GM03348 (cell line): ENCODE measurements at places on chromosomes 1 and 21.

GRCh38 chr1:27835501-27835900 lies 4.9 kb downstream of the PPP1R8 start:
- no peak for DNase-seq

DNA sequence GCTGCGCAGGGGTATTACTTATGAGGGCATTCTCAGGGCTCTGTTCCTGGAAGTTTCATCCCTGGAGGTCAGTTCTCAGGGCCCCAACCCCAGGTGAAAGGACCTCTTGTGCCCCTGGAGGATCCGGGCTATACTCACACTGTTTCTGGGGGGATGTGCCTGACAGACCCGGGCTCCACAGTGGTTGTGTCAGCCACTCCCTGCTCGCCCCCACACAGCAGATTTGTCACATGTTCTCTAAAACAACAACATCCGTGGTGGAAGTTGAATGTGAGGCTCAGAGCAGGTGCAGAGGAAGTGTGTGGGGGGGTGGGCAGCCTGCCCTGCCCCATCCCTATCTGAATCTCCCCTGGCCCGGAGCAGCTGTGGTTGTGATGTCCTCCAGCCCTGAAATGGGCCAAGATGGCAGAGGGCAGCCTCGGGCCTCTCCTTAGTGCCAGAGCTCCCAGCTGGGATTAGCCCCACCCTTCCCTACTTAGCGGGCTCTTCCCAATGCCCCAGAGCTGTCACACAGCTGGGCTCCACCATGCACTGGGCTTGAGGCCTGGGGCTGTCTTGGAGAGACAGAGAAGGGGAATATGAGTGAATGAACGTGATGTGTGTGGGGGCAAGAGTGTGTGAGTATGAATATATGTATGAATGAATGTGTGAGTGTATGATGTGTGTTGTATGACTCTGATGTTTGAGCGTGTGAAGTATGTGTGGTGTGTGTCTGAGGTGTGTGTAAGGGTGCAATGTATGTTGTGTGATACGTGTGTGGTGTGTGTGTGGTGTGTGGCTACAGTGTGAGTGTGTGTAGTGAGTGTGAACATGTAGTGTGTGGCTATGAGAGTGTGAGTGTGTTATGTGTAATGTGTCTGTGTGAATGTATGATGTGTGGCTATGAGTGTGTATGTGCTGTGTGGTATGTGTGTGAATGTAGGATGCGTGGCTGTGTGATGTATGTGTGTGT lies 1.5 kb upstream of the FCMR start:
- DNase-seq, result no peak

GRCh38 chr1:43270421-43271095 lies 775 bp downstream of the TMEM125 start:
- DNase-seq, result peak; percentile 32

DNA sequence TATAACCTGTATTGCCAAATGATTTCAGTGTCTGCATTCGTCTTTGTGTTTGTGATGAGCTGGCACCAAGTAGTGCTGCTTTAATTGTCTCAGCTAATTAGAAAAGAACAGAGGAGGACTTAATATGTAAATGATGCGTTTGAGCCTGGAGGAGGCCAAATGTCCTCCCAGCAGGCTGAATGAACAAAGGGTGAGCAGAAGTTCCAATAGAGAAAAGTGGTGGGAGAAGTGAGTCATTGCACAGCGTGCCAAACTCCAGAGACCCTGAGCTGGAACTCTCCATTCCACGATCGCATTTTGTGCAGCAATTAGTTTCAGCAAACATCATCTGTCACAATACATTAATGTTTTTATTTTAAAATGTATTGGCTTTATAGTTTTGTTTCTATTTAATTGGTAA lies 17.9 kb downstream of the ETV3L start:
- DNase-seq, result no peak

- no peak for DNase-seq
These were observed 213.0 kb downstream of the CRB1 start for GRCh38 chr1:197481101-197481500.

DNA sequence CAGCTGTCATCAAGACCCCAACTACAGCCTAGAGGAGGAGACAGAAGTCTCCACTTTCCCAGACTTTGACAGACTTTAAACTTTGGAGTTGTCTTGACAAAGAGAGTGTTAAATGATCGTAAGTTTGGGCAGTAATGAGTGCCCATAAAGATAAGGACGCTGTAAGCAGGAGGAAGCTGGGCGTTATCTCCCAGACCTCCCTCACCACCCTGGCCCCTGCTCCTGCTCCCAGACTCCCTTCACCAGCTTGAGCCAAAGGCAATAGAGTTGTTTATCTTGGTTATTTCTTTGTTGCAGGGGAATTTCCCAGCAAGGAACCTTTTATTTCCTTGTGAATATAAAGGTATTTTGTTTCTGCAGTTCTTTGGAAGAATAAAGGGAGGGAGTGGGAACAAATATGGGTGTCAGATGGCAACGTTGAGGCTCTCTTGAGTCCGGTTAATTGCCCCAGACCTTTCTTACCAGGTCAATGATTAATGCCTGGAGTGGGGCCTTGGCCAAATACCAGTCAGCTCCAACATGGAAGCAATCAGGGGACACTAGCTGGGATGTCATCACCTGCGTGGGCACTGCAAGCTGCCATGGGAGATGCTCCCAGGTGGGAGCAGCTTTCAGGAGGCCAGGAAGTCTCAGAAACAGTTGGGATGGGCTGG lies 4.4 kb downstream of the PIGR start:
- no peak for DNase-seq

DNA sequence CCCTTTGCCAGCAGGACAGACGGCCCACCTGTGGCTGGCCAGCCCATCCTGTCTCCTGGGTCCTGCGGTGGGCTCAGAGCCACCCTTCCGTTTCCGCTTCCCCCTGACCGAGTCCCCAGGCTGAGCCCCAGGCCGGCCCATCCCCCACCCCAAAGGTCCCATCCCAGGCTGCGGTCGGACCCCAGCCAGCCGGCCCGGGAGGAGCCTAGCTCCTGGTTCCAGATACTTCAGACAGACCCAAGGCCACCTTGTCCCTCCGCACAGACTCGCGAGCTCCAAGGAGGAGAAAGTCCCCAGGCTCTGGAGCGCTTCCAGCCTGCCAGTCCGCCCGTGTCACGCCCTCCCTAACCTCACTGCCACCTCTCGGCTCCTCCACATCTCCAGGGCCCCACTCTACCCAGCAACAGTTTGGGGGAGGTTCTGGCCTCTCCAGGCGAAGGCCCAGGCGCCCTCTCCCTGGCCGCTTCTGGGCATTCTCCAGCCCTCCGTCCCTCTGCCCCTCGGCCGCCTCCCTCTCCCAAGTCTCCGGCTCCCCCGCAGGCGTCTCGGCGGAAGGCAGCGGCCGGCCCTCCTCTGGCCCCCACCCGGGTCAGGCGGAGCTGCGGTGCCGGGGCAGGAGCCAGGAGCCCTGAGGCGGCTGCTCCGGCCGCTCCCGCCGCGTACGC lies 835 bp downstream of the LRRN2 start:
- DNase-seq, result no peak

DNA sequence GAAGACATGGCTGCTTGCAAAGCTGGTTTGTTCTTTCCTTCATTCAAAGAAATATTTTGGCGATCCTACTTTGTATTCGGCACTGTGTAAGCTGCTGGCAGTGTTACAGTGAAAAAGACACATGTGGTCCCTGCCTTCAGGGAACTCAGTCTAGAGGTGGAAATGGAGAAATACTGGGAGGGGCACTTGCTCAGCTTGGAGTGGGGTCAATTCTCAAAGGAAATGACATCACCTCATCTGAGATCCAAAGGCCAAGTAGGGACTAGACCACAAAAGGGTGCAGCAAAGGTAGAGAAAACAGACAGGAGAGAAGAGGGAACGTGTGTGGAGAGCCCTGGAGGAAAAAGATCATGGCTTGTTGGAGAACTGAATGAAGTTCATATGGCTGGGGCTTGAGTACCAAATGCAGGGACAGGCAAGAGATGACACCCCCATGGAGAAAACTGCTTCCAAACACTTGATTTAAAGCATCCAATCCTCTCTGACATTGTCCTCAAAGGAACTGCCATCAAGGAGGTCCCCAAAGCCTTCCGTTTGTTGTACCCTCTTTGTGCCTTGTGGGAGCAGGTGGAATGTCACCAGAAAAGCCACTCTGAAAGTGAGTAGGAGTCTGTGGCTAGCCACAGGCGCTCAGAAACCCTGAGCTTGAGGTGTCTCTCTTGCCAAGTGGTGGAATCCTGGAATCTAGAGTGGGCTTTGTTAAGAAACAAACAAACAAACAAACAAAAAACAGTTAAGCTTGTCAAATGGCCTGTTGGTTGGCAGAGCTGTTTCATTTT lies 48.3 kb upstream of the TDRD10 start:
- DNase-seq, result peak; percentile 79

GRCh38 chr1:65412984-65413375 lies 7.5 kb upstream of the LEPR start:
- DNase-seq, result no peak

DNA sequence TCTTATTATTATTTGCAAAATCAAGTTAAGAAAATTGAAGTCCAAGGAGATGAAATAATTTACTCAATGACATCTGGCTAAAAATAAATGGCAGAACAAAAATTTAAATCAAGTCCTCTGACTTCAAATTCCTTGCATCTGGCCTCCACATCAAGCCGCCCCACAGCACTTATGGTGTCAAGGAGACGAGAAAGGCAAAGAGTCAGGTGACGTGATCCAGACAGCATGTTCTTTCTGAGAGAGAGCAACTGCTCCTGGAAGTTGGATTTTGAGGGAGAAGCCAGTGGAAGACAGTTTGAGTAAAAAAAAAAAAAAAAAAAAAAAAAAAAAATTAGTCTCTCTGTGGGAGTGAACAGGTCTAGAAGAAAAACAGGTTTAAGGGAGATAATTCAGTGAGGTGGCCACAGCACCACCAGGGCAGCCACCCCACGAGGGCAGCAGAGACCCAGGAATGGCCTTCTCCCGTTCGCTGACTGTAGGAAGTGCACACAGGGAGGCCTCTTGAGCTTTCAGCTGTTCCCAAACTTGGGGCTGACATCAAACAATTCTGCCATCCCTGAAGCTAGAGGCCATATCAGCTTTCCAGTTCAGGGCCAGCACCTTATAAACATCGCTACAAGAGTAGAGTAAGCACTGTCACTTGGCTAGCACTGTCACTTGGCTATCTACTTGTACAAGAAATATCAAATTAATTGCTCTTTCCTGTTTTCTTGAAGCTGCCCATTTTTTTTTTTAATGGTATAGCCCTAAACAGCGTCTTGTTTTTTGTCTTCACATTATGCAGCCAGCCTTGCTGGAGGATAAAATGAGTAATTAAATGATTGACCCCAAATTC lies 7.8 kb downstream of the C1orf162 start:
- peak; percentile 84 for DNase-seq
